ENCODE measurements at places on chromosomes 6 and 20.

GRCh38 chr6:73791336-73791735 lies 95.3 kb downstream of the CD109 start:
- DNase-seq = no peak

DNA sequence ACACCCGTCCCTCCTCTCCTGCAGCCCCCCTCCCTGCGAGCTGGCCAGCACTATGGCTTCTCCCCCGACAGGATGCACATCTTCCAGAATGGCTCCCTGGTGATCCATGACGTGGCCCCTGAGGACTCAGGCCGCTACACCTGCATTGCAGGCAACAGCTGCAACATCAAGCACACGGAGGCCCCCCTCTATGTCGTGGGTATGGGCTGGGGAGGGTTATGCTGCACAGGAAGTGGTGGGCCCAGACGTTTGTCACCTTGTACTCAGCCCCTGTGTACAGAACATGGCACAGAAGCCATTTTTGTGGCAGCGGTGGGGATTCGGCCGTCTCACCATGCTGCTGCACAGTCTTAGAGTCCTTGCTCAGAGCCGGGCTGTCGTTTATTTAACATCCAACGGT lies 29.0 kb upstream of the SRF start:
- no peak for DNase-seq

GRCh38 chr6:11637266-11637665 lies 99.7 kb downstream of the TMEM170B start:
- DNase-seq = no peak

GRCh38 chr20:1330075-1330830 lies 1.3 kb upstream of the SDCBP2 start:
- DNase-seq = peak; percentile 64

- DNase-seq = no peak
Observed at GRCh38 chr6:56259234-56260077, 12.1 kb upstream of the COL21A1 start.

DNA sequence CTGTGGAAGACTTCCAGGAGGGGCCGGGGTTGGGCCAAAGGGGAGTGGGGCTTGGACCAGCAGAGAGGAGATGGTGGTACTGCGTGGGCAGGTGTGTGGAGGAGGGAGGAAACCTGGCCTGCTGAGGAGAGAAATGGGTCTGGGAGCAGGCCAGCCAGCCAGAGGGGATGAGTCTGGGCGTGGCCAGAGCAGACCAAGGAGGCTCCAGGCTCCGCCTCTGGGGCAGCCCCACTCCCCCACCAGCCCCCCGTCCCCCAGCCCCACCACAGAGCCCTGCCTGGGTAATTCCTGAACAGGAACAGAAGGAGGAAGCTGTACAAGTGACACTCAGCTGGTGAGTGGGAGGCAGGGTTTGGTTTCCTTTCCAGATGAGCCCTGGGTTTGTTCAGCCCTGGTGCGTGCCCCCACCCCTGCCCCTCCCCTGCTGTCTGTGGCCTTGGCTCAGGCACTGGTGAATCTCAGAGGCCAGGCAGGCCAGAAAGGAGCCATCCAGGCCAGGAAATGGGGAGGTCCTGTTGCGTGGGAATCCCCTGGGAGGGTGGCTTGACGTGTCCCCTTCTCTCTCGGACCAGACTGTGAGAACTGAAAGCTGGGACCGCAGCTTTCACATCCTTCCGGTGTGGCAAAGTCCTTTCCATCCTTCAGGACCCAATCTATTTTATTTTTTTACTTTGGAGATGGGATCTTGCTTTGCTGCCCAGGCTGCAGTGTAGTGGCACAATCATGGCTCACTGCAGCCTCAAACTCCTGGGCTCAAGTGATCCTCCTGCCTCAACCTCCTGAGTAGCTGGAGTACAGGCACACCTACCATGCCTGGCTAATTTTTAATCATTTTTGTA lies 9.4 kb upstream of the SRC start:
- DNase-seq = no peak

GRCh38 chr6:84453499-84453898 lies 226.1 kb upstream of the CEP162 start:
- no peak for DNase-seq

DNA sequence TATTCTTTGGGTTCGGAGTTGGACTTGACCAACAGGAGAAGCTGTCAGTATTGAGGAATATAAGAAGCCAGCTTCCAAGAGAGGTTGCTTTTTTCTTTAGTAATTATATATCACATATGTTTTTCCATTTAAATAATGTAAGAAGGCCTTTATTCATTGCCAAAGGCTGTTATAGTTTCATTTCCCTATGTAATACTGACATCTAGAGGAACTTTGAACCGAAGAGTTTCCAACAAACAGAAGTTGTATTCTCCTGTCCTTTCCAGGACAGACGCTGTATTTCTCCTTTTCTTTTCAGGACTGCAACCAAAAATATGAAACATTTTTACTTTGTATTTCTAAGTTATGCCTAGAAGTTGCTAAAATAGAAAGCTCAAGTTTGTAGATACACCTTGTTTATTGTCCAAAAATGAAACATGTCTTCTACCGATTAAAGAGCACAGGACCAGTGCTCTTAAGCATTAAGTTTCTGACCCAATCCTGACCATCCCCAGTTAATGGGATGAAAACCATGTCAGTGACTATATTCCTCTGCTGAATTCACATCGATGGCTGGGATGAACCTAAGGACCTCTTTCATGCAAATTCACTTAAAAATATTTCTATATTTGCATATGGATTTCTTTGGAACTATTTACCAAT lies 55.1 kb downstream of the MYLK4 start:
- no peak for DNase-seq

DNA sequence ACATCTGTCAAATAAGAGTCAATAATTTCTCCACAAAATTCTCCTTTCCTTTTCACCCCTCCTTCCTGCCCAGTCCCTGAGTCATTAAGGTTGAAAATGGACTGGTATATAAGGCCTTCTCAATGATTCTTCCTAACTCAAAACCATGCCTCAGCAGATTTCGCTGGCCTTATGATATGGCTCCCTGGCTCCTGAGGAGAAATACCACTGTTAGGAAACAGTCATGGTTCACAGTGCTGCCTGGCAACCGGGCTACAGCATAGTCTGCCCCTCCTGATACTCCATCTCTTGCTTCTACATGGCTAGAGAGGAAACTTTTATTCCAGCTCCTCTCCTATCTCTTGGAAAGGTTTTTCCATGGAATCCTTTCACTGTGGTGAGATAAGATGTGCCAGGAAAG lies 4.7 kb downstream of the UBE2J1 start:
- DNase-seq = no peak

DNA sequence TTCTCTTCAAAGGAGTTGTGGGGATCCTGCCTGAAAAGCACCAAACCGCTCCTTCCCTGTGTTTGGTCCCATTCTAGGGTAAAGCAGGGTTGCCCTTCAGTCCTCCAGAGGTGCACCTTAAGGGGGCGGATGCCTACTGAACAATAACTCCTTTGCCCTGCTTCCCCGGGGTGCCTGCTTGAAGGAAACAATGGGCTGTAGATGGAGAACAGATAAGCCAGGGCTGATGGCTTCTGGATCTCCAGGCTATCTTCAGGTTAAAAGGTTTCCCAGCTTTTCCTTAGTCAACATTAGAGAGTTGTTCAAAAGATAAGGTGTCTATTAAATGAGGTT lies 5.4 kb upstream of the PRDM1 start:
- no peak for DNase-seq

DNA sequence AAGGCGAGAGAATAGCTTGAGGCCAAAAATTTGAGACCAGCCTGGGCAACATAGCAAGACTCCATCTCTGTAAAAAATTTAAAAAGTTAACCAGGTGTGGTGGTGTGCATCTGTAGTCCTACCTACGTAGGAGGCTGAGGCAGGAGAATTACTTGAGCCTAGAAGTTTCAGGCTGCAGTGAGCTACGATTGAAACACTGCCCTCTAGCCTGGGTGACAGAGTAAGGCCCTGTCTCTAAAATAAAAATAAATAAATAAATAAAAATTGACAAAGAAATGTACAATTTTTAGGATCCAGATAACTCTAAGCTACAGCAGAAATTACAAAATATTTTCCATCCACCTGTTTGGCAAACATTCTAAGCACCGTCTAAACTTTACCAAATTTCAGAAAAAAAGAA lies 941.0 kb upstream of the ADGRB3 start:
- DNase-seq = no peak

DNA sequence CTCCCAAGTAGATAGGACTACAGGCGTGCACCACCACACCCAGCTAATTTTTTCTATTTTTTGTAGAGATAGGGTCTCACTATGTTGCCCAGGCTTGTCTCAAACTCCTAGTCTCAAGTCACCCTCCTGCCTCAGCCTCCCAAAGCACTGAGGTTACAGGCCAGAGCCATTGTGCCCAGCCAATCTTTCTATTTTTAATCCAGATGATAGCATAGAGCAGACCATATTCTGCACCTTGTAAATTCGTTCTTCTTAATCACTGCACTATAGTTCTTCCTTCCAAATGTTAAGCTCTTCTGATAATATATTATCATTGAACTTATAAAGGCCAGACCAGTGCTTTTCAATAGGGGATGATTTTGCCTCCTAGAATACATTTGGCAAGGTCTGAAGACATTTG lies 24.0 kb upstream of the CNKSR3 start:
- DNase-seq = no peak

DNA sequence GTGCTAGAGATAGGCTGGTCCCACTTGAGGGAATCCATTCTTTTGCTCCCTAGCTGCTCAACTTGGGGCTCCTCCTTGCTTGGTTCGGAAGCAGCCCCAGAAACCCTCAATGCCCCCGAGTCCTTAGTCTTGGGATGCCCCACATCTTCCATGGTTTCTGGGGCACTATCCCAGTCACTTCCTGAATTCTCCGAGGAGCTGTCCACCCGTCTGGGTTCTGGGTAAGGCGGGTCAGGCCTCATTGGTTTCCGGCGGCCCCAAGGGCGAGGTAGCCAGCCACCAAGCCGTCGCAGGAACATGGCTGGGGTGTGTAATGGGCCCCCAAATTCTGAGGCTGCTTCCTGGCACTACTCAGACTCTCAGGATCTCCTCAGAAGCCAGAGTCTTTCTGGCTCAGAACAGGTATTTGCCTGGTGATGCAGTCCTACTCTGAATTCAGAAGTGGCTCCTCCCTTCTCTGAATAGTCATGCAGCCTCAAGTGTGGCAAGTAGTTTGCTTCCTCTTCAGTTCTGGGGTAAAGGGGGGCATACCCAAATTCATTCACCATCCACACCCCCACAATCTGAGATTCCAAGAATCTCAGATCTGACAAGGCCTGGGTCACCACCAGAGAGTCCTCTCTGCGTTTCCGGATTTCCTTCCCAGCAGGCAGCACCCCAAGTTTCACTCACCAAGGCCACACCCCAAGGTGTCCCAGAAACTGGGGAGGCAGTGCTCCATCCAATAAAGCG lies 763 bp downstream of the C6orf47 start:
- no peak for DNase-seq

DNA sequence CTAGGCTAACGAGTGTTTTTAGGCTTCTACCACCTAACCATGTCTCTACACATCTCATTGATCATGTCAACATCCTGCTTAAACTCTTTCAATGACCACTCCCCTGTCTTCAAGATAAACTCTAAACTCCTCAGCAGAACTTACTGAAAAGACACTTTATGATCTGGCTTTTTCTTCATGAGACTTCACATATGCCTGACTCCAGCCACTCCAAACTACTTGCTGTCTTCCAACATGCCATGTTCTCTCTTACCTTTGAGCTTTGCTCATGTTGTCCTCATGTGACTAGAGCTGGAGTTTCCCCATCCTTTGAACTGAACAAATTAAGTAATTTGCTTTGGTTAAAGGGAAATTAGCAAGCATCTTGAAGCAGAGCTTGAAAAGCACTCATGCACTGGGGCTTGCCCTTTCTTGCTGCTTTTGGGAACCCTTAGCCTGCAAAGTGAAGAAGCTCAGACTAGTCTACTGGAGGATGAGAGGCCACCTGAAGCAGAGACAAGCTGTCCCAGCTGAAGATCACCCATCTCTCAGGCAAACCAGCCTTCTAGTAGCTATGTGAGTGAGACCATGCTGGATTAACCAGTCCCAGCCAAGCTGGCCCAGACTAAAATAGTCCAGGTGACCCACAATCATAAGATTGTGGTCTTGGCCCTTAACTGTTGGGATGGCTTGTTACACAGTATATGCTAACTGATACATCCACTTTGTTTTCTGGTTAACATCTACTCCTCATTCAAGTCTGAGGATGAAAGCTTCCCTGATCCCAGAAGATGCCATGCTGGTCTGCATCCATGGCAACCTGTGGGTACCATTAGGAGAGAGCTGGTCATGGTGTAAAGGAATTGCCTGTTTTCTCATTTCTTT lies 235.8 kb downstream of the GMPR start:
- no peak for DNase-seq

DNA sequence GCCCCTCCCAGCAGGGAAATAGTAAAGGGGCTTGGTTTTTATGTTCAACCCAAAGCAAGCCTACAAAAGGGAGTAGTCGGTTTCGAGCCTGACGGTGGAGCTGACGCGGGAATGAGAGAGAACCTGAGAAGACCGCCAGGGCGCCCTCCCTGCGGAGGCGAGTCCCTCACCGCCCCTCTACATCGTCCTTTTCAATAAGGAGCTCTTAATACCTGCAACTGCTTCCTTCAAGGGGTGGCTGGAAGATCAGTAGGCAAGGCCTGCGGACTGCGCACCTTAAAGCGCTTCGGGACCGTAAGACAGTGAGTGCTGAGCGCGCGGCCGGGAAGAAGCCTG lies 709 bp upstream of the ZNF76 start:
- DNase-seq = no peak

DNA sequence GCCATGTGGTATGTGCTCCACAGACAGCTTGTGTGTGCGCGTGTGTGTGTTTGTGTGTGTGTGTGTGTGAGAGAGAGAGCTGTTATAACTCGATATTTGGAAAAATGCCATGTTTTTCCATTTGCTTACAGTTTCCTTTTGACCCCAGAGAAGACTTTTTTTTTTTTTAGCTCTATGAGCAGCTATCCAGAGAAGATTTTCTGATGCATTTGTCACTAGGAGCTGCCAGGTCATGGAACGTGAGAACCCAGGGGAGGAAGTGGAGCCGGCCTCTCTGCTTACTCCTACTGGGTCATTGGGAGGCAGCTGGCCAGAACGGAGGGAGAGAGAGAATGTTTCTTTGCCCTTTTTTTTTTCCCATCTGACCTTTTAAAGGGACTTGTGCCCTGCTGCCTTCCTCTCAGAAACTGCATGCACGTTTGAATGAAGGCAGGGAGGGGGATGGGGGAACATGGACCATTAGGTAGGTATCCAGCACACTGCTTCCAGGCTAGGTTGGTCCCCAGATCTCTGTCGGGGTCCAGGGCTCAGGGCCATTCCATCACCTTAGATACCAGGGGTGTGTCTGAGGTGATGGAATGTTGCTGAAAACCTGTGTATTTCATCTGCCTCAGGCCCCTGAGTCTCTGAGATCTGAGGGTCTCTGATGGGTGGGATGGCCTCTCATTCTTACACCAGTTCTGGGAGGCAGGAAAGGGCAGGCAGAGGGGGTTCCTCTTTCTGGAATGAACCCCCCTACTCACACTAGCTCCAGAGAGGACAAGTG lies 11.2 kb upstream of the MRPS18A start:
- no peak for DNase-seq

GRCh38 chr6:110430236-110430635 lies 14.9 kb upstream of the DDO start:
- DNase-seq = no peak

Measured in memory B cell (primary cell).